ENCODE measurements at places on chromosomes 6 and 20.

GRCh38 chr20:44073675-44074071, 113.3 kb downstream of the JPH2 start:
- DNase-seq = no peak

- DNase-seq = no peak
Observed at GRCh38 chr6:109527989-109528388, 45.0 kb upstream of the ZBTB24 start.

GRCh38 chr20:9078826-9079731, 10.2 kb downstream of the PLCB4 start:
- no peak for DNase-seq

- DNase-seq = no peak
Observed at GRCh38 chr6:4101298-4101697, 22.4 kb upstream of the FAM217A start.

- DNase-seq = no peak
Observed at GRCh38 chr6:151493161-151493803, 535 bp upstream of the CCDC170 start.

GRCh38 chr6:135481783-135482369, 15.7 kb downstream of the AHI1 start:
- no peak for DNase-seq

DNA sequence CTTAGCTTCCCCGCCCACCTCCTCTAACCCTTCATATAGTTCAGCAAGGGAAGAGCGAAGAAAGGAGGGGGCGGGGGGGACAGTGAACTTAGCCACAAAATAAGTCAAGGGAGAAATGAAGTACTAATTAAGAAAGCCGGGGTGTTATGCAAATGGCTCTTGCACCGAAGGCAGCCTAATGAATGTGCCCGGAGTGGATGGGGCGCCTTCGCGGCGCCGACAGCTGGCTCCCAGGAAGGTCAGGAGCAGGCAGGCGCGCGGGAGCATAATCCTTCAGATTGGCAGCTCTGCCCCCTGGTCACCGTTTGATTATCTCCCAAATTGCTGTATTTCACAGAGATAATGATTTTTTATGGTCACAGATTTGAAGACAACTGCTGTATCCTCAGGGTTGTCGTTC, 395.1 kb downstream of the TFAP2B start:
- no peak for DNase-seq

DNA sequence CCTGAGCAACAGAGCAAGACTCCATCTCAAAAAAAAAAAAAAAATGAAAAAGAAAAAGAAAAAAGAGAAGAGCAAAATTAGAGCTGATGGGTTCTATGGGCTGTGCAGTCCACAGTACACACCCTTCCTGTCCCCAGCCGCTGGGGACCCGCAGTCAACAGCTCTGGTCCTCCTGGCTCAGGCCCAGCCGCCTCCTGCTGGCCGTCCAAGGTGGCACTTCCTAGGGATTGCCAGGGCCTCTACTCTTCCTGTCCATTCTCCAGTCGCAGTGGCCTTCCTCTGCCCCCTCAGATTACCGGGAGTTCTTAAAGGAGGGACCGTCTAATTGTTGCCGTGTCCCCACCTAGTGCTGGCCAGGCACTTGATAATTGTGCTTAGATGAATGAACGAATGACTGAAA, 41.7 kb downstream of the TMEM242 start:
- DNase-seq = no peak

DNA sequence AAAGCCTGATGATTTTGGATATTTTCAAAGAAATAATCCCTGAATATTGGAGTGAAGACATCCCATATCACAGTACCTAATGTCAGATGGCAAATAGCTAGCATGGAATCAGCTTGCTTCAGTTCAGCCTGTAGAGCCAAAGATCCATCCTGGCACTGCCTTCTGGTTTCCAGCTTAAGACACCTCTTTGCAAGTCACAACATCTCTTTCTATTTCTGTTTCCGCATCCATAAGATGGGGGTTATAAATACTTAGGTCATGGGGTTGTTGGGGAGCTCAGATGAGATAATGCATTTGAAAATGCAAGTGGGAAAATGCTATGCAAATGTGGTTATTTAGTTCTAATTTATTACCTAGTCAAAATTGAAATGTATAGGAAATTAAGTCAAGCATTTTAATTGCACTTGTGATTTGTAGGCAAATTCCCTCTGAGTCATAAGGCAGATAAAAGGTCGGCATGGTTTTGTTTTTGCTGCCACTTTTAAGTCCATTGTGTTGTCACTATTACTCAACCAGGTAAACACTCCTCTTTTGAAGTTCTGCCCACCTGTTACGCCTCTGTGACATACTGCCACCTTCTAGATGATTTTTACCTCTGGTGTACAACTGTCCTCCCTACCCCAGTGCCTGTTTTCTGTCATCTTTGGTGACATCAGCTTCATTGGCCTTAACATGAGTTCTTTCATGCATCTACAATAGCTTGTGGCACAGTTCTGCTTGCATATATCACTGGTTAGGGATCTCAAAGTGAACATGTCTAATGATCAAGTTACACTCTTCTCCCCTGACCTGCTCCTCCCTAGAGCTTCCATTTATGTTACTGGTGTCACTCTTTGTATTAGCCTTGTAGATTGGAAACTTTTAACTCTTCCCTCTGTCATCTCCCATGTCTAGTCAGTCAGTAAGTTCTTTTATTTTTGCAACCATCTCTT, 96.6 kb downstream of the CDKAL1 start:
- no peak for DNase-seq
